Ascending aorta (tissue), 2 donors: ENCODE measurements at places on chromosomes 7 and 10. TPM values are rescaled to one million over a fixed set of nuclear protein-coding genes. Genes with fewer than 3 reads are reported as not detected.

NCF1 gene
- total RNA-seq: 4.0 TPM

OPALIN gene
- total RNA-seq: not detected

GIMAP4 gene
- total RNA-seq: 29.5 TPM

CD36 gene
- total RNA-seq: 302 TPM

MUC12 gene
- 0.85 TPM for total RNA-seq

NPM3 gene
- 28.7 TPM for total RNA-seq

KAZALD1 gene
- total RNA-seq: 5.7 TPM

RPP30 gene
- 141 TPM for total RNA-seq

TMEM176B gene
- 42.5 TPM for total RNA-seq

PRDX3 gene
- 34.9 TPM for total RNA-seq

NMT2 gene
- 11.9 TPM for total RNA-seq

ABCB4 gene
- total RNA-seq: not detected

BICC1 gene
- 9.3 TPM for total RNA-seq

TAC1 gene
- total RNA-seq: not detected

ZNF679 gene
- not detected for total RNA-seq

FOXK1 gene
- total RNA-seq: 31.7 TPM

WIPF3 gene
- 4.6 TPM for total RNA-seq

LAMB1 gene
- 198 TPM for total RNA-seq

ZNF138 gene
- 2.0 TPM for total RNA-seq

FAM25G gene
- total RNA-seq: not detected

CLEC5A gene
- 0.64 TPM for total RNA-seq

ZFAND4 gene
- total RNA-seq: 17.1 TPM

GPER1 gene
- total RNA-seq: 11.3 TPM

SYT15B gene
- total RNA-seq: 68.3 TPM

MCM10 gene
- 0.11 TPM for total RNA-seq

CDK1 gene
- not detected for total RNA-seq

KCTD7 gene
- total RNA-seq: 12.5 TPM

CDC14C gene
- total RNA-seq: not detected

HECW1 gene
- total RNA-seq: not detected

CCL24 gene
- total RNA-seq: not detected

FLNC gene
- 117 TPM for total RNA-seq

DPYSL4 gene
- total RNA-seq: not detected

ZNF467 gene
- total RNA-seq: 42.3 TPM

NPY gene
- total RNA-seq: not detected

PTPN20 gene
- not detected for total RNA-seq

LRRD1 gene
- not detected for total RNA-seq

INMT gene
- total RNA-seq: 51.8 TPM

FUOM gene
- total RNA-seq: 38.5 TPM

WEE2 gene
- not detected for total RNA-seq

KIF20B gene
- total RNA-seq: 2.4 TPM

PRTFDC1 gene
- total RNA-seq: 3.6 TPM

FBXW4 gene
- total RNA-seq: 21.3 TPM

SMC3 gene
- 14.8 TPM for total RNA-seq

CALML5 gene
- not detected for total RNA-seq

FAM171A1 gene
- total RNA-seq: 27.7 TPM

PBLD gene
- 0.32 TPM for total RNA-seq

NUP205 gene
- 33.6 TPM for total RNA-seq

HYAL4 gene
- total RNA-seq: not detected

UBTD1 gene
- total RNA-seq: 33.0 TPM

FIS1 gene
- total RNA-seq: 266 TPM

LEP gene
- total RNA-seq: not detected

NODAL gene
- not detected for total RNA-seq

DAGLB gene
- total RNA-seq: 5.2 TPM

GATAD1 gene
- 20.4 TPM for total RNA-seq

MKI67 gene
- 0.64 TPM for total RNA-seq

MMRN2 gene
- 282 TPM for total RNA-seq
